ENCODE measurements at places on chromosomes 1 and 21. TPM values are rescaled to one million over a fixed set of nuclear protein-coding genes. Genes with fewer than 3 reads are reported as not detected.

CHIA gene
- total RNA-seq: not detected

DCAF8 gene
- total RNA-seq: 77.2 TPM

MYOG gene
- total RNA-seq: not detected

DNALI1 gene
- 7.8 TPM for total RNA-seq

NSUN4 gene
- 20.3 TPM for total RNA-seq

TAS1R1 gene
- total RNA-seq: not detected

CFAP74 gene
- not detected for total RNA-seq

IFI44 gene
- 26.5 TPM for total RNA-seq

AKR7A3 gene
- 1.4 TPM for total RNA-seq

LRRC53 gene
- not detected for total RNA-seq

SUMO3 gene
- 69.0 TPM for total RNA-seq

ST6GALNAC3 gene
- 0.39 TPM for total RNA-seq

ALPL gene
- total RNA-seq: not detected

SPRR2E gene
- total RNA-seq: not detected

RFX5 gene
- 32.5 TPM for total RNA-seq

NUP210L gene
- total RNA-seq: under 0.01 TPM

KDF1 gene
- total RNA-seq: not detected

DNAI4 gene
- total RNA-seq: 3.5 TPM

OR14K1 gene
- total RNA-seq: not detected

LAMC2 gene
- 6.6 TPM for total RNA-seq

OR1C1 gene
- total RNA-seq: not detected

SHCBP1L gene
- total RNA-seq: not detected

PLCH2 gene
- 0.20 TPM for total RNA-seq

All from subcutaneous preadipocyte (primary cell).